ENCODE measurements at places on chromosomes 13 and 19.

- DNase-seq = no peak
Measured at GRCh38 chr13:102825400-102825799, 20.4 kb upstream of the ERCC5 start.

- DNase-seq = no peak
Measured at GRCh38 chr13:113742445-113743120, 16.4 kb upstream of the TMEM255B start.

DNA sequence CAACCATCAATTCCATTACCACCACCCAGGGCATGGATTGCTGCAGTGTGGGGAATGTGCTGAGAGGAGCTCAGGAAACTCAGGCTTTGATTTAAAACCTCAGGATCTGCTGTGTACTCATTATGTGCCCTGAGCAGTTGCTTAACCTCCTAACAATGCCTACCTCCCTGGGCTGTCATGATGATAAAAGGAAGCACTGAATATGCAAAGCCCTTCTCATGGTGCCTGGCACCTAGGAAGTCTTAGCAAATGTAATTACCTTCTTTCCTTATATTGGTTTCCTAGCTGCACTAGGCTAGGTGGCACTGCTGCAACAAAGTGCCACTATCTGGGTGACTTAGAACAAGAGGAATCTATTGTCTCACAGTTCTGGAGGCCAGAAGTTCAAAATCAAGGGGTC, 62.2 kb downstream of the KCTD12 start:
- no peak for DNase-seq

DNA sequence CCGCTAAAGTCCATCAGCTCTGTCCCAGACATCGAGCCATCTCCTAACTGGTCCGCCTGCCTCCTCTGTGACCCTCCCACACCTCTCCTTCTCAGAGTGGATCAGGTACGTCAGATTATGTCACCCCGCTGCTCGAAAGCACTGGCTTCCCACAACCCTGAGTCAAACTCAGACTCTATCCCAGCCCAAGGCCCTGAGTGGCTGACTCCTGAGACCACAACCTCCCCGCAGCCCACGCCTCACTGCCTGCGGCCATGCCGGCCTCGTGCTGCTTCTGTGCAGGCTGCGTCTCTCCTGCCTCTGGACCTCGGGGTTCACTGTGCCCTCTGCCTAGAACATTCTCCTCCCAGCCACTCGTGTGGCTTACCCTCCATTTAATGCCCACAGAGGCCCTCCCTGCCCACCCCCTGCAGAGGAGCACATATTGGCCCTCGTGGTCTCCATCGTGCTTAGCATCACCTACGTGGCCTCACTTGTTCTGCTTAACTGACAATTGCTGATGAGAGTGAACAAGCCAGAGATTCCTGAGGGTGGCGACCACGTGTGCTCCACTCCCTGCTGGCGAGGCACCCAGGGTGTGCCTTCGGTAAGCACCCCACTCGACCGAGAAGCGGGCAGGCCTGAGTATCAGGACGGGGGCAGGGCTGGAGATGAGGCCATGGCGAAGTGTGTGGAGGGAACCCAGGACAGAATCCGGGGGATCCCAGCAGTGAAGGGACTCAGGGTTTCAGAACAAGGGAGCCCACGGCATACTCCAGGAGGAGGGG, 13.5 kb upstream of the FKRP start:
- no peak for DNase-seq

DNA sequence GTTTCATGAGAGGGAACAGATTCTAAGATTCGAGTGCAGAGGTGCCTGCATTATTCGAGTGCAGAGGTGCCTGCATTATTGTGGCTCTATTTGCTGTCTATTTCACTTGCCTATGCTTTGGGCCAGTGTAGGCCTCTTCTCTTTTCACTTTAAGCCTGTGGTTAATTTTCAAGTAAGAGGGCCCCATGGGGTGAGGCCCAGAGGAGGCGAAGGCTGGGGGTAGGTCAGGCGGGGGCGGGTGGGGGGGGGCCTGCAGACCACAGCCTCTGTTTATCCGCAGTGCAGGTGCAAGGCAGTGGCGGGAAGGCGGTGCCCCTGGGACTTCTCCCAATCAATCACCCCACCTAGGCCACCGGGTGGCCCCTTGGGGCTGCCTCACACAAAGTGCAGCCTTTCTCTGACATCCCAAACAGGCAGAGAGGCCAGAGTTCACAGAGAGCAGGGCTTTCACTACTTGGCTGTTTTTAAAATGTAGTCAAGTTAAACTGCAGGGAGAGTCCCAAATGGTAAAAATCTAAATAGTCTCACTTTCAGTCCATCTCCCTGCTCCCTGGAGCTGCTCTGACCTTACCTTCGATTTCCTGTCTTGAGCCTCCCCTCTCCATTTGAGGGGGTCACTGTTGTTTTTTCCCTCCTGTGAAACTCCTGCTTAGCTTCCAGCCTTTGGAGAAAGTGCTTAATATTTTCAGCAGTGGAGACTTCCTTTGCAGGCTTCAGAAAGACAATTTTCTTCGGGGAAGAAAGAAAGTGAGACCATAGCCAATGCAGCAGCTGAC, 249.0 kb downstream of the DLEU7 start:
- peak; percentile 7 for DNase-seq

Measured in stimulated activated CD4-positive, alpha-beta T cell treated with anti-CD3 and anti-CD28 coated beads, Interleukin-4, amount 100 ng/mL, for 1 hour (primary cell).